ENCODE measurements at places on chromosomes 1 and 21.

GRCh38 chr1:219712506-219712905 is 99.6 kb upstream of the ZC3H11B start:
- DNase-seq = no peak

GRCh38 chr1:6465461-6466005 is 440 bp downstream of the TNFRSF25 start:
- no peak for DNase-seq

- no peak for DNase-seq
These were observed 62.5 kb upstream of the DNAH14 start for GRCh38 chr1:224866940-224867339.

- no peak for DNase-seq
These were observed 172.6 kb downstream of the PTPRC start for GRCh38 chr1:198811449-198811848.

GRCh38 chr1:165284454-165284853 is 72.1 kb downstream of the LMX1A start:
- peak; percentile 96 for DNase-seq

DNA sequence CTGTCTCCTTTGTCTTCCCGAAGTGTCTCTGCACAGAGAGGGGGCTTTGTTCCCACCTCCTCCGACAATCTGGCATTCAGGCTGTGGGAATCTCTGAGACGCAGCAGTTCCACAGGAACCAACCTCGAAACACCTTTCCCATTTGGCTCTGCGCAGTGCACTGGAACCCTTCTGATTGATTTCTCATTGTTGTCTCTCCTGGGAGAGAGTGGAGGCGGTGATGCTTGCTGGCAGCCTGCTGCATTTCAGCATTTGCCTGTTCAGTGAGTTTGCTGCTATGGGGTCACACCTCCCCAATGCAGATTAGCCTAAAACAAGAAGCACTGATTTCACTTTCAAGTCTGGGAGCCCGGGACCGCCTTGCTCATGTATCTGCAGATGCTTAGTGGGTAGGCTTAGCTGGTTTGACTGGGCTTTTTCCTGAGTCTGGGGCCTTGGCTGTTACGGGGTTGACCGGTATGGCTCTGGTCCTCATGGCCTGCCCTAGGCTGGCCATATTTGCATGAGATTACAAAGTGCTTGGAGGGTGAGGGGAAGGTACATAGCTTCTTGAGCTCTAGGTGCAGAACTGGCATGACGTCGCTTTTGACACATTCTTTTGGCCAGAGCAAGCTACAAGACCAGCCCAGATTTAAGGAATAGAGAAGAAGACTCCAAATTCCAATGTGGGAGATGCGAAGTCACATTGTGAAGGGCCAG is 695.3 kb downstream of the PTPRU start:
- no peak for DNase-seq

GRCh38 chr21:34878940-34879339 is 170.2 kb downstream of the RUNX1 start:
- DNase-seq = peak; percentile 45

- DNase-seq = no peak
These were observed 13.6 kb downstream of the LHX4 start for GRCh38 chr1:180243517-180244221.

- no peak for DNase-seq
These were observed 15.4 kb upstream of the LCE5A start for GRCh38 chr1:152495066-152495675.

DNA sequence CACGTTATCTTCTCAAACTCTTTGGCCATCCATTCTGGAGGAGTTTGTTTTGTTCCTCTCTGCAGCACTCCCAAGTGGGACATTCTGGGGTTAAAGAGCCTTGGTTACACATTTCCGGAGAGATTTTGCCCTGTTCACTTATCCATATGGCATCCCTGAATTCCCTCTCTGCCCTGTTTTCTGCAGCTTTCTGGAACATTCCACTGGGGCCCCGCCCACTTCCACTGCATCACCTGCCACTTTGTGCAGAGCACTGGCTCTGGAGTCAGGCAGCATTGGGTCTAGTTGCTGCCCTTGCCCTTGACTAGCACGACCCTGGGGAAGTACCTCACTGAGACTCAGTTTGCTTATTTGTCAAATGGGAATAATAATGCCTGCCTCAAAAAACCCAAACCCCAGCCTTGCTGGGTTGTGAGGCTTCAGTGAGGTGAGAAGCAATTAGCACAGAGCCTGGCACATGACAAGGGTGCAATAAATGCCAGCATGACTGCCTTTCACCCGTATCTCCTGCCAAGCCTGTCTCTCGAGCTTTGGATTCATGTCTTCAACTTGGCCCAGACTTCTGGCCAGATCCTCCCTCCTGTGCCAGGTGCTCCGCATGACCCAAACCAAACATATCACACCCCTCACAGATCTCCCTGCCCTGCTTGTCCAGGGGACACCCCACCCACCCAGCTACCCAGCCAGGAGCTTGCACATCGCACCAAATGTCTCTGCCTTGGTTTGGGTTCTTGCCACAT is 38.3 kb downstream of the IL6R start:
- DNase-seq = no peak

DNA sequence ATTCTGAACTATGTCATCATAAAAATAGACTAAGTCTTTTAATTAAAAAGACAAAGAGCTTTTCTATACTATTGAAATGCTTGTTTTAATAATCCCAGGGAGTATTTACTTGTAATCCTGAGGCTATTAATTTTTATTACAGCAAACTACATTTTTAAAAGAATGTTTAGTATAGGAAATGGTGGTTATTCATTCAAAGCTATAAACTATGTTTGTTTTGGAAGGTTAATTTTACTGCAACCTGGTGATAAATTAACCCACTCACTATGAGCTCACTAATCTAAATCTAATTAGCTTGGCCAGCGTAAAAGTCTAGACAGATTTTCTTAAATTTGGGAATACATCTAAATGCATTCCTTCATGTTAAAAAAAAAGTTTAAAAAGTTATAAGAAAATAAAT is 13.8 kb upstream of the EYA3 start:
- no peak for DNase-seq

GRCh38 chr1:84301004-84301784 is at the start of gene SAMD13:
Gene SAMD13 (plus strand): TSS chr1:84301708. CDS start chr1:84303235, 1,527 bp downstream.
- peak; percentile 53 for DNase-seq

GRCh38 chr1:24403806-24404205 is 9.8 kb downstream of the STPG1 start:
- DNase-seq = no peak

DNA sequence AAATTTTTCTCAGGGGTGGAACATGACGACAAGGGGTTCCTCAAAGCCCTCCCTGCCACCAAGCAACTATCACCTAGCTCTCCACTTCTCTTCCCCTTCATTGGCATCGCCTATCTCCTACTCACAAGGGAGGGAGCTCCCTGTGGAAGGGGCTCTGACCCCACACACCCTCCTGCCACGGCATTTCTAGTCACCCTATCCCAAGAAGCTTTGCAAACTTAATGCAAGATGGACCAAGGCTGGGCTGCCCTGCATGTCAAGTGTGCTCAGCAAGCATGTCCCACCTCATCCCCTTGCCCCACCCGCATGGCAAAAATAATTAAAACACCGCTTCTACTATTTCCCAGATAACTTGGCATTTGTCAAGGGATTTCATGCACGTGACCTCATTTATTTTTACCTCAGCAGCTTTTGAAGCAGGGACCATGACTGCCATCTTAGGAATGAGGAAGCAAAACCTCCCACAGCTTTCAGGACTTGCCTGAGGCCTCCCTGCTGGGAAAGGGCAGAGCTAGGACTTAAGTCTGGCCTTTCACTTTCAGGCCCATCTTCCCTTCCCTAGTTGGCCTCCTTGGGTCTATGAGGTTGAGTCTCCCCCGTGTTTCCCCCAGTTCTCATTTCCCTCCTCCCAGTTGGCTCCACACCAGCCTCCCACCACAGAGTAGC is 161.3 kb downstream of the TSEN15 start:
- no peak for DNase-seq

DNA sequence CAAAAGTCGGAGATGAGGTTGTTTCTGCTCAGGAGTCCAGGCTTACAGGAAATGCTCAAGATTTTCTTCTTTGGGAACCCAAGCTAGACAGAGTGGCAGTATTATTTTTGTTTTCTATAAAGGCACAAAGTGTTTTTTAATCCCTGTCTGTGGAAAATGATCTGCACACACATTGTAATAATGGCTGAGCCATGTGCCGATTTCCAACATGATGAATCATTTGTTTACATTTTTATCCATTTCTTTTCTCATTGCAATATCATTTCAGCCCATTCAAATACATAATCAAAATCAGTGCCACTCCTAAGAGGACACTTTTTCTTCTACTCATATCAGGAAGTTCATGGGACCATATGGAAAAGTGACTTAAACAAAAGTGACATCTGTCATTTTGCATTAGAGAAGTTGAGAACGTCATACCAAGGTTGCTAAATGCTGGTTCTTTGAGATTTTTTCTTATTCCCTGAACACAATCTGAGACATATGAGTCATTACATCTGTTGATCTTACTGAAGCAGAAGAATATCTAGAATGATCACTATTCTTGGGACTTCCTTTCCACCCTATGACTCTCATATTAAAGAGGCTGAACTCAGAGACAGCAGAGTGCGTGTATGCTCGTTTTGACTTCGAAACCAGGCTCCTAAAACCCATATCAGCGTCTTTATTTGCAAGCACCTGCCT is 44.9 kb downstream of the ACTA1 start:
- DNase-seq = no peak

GRCh38 chr1:221724931-221725605 is 16.8 kb downstream of the DUSP10 start:
- no peak for DNase-seq

GRCh38 chr1:81345110-81345509 is 455.6 kb upstream of the ADGRL2 start:
- DNase-seq = no peak

- no peak for DNase-seq
These were observed 59.5 kb upstream of the IRF2BP2 start for GRCh38 chr1:234669499-234669898.

DNA sequence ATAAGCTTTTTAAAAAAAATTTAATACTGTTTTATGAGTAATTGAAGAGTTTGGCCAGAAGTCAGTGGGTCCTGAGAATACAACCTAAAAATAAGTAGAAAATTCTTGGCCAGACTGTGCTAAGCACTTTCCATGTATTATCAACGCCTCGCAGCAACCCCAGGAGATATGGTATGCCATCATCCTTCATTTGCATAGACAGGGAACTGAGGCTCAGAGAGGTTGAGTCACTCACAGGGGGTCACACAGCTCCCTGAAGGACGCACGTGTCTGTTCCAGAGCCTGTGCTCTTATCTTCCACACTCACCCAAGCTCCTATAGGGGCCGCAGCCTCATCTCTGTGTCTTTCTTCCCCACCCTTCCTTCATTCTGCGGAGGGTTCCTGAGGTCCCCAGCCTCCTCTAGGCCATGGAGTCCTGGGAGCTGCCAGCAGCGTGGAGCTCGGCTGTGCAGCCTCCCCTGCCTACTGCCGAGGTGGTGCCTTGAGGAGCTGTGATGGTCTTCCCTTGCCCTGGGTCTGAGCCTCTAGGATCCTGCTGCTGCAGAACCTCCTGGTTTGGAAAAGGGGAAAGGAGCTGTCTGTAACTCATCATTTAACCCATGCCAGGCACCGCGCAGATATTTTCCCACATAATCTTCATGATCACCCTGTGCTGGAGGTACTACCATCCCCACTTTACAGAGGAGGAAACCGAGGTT is 30.3 kb upstream of the ECE1 start:
- no peak for DNase-seq
